ENCODE measurements at places on chromosomes 6 and 20. TPM values are rescaled to one million over a fixed set of nuclear protein-coding genes. Genes with fewer than 3 reads are reported as not detected.

The PRSS35 gene
- total RNA-seq = 0.46 TPM

The GMPR gene
- 14.0 TPM for total RNA-seq

The ZBTB9 gene
- 8.4 TPM for total RNA-seq

The EDN3 gene
- 6.2 TPM for total RNA-seq

The SLA2 gene
- total RNA-seq = 10.4 TPM

The HLA-DQA2 gene
- 8.9 TPM for total RNA-seq

The TINAG gene
- total RNA-seq = not detected

The NRSN1 gene
- total RNA-seq = not detected

The MBOAT1 gene
- total RNA-seq = 12.0 TPM

The ADGRF5 gene
- total RNA-seq = 40.6 TPM

The SNPH gene
- 2.0 TPM for total RNA-seq

The DEFB132 gene
- not detected for total RNA-seq

The PTGIS gene
- 1.3 TPM for total RNA-seq

DNA sequence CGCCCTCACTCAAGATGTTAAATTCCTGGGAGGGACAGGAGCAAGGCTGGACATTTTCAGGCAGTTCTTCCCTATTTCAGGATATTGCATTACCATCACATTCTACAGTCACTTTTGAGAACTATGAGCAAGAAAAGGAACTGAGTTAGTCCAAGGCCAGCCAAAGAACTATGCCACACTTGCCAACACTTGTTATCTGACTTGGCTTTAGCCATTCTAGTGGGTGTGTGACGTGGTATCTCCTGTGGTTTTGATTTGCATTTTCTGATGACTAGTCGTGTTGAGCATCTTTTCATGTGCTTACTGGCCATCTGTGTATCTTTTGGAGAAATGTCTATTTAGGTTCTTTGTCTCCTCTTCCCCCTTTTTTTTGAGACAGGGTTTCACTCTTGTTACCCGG lies 12.0 kb downstream of the XRN2 start:
- peaks cover 9% of the 10 kb centered on the region for H3K4me1 ChIP-seq
- no peak overlapping the region for H3K4me3 ChIP-seq
- no peak for DNase-seq
- peak overlapping the region; percentile 55 for H3K27ac ChIP-seq

DNA sequence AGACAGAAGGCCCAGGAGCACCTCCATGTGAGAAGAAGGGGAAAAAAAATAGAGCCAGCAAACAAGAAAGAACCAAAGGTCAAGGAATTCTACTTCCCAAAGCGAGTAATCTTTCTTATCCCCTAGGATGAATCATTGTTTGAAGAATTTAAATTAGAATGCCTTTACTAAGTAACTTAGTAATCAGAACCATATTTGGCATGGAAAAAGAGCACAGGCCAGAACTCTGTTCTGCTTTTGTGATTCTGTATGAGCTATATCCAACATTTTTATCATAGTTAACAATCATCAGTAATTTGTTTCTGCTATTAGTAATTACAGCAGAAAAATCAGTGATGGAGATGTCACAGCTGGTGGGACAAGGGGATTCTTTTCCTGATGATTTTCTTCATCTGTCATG lies 228.8 kb upstream of the FAM83B start:
- no peak overlapping the region for H3K4me3 ChIP-seq
- DNase-seq = no peak
- H3K27ac ChIP-seq = no peak overlapping the region
- H3K4me1 ChIP-seq = no peaks in the 10 kb centered on the region
- H3K36me3 ChIP-seq = no peaks in the 10 kb centered on the region

GRCh38 chr20:63682384-63683139 lies 13.9 kb upstream of the TNFRSF6B start:
- no peaks in the 10 kb centered on the region for H3K27me3 ChIP-seq
- H3K36me3 ChIP-seq = no peaks in the 10 kb centered on the region
- no peak overlapping the region for H3K4me3 ChIP-seq

GRCh38 chr20:39789411-39789810 lies 827.3 kb downstream of the DHX35 start:
- H3K27me3 ChIP-seq = no peaks in the 10 kb centered on the region
- no peaks in the 10 kb centered on the region for H3K36me3 ChIP-seq
- H3K4me3 ChIP-seq = no peak overlapping the region
- no peaks in the 10 kb centered on the region for H3K4me1 ChIP-seq

GRCh38 chr20:18657575-18657974 lies 69.7 kb downstream of the DTD1 start:
- H3K27ac ChIP-seq = no peak overlapping the region
- no peaks in the 10 kb centered on the region for H3K36me3 ChIP-seq
- no peaks in the 10 kb centered on the region for H3K27me3 ChIP-seq

GRCh38 chr6:44439270-44440045 lies 52.0 kb downstream of the CDC5L start:
- DNase-seq = no peak
- H3K27me3 ChIP-seq = no peaks in the 10 kb centered on the region
- peaks cover 5% of the 10 kb centered on the region for H3K4me1 ChIP-seq
- H3K27ac ChIP-seq = no peak overlapping the region

- H3K27ac ChIP-seq = no peak within 1 kb of the TSS
- peaks cover 62% of the 10 kb centered on the region for H3K27me3 ChIP-seq
- H3K36me3 ChIP-seq = no peaks in the 10 kb centered on the region
- peak; percentile 92 for DNase-seq
- peak within 1 kb of the TSS; percentile 34 for H3K4me3 ChIP-seq
- no peaks in the 10 kb centered on the region for H3K4me1 ChIP-seq
Measured at GRCh38 chr6:149922642-149923326, at the start of gene RAET1G. Gene RAET1G, minus strand, starts transcription at chr6:149923121. Its CDS starts 111 bp downstream, at chr6:149923010.

DNA sequence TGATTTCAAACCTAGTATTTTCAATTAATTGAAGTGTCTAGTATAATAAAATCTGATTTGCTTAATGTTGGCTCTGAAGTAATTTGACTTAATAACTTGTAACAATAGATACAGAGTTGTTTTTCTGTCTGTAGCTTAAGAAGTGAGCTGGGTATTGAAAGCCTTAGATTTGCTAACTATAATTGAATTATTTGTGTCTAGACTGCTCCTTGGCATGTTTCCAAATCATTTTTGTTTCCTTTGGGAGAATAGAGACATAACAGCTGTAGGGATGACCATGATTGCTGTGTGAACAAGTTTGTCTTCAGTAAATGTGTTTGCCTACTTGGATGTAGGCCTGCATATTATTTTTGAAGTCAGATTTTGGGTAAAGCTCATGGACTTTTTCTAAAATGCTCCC lies 115.4 kb downstream of the SCAF8 start:
- H3K4me3 ChIP-seq = no peak overlapping the region
- no peaks in the 10 kb centered on the region for H3K27me3 ChIP-seq
- no peaks in the 10 kb centered on the region for H3K4me1 ChIP-seq
- H3K36me3 ChIP-seq = peaks cover 4% of the 10 kb centered on the region
- no peak overlapping the region for H3K27ac ChIP-seq

GRCh38 chr6:51466427-51466826 lies 621.0 kb downstream of the PKHD1 start:
- H3K36me3 ChIP-seq = no peaks in the 10 kb centered on the region
- no peaks in the 10 kb centered on the region for H3K4me1 ChIP-seq
- H3K27ac ChIP-seq = no peak overlapping the region
- H3K27me3 ChIP-seq = no peaks in the 10 kb centered on the region

GRCh38 chr6:71114544-71114943 lies 157.7 kb upstream of the B3GAT2 start:
- no peak for DNase-seq
- no peak overlapping the region for H3K4me3 ChIP-seq
- no peak overlapping the region for H3K27ac ChIP-seq
- peaks cover 11% of the 10 kb centered on the region for H3K4me1 ChIP-seq
- no peaks in the 10 kb centered on the region for H3K36me3 ChIP-seq

DNA sequence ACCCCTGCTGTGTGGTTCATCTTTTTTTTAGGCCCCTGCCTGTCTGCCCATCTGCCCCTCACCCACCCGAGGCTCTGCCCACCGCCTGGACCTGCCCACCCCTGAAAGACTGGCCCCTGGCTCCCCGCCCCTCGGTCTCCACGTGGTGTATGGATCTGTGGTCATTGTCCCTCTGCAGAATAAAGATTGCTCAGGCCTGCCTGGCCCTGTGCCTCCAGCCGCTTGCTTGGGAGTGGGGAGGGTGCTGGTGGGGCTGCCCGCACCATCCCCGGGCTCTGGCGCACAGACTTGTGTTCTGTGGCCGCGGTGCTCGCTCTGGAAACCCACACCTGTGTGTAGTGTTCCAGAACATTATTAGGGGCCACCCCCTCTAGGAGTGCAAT lies 1.6 kb downstream of the MAP1LC3A start:
- H3K27me3 ChIP-seq = no peaks in the 10 kb centered on the region
- peak overlapping the region; percentile 94 for H3K27ac ChIP-seq
- H3K4me3 ChIP-seq = no peak overlapping the region
- peak; percentile 75 for DNase-seq

DNA sequence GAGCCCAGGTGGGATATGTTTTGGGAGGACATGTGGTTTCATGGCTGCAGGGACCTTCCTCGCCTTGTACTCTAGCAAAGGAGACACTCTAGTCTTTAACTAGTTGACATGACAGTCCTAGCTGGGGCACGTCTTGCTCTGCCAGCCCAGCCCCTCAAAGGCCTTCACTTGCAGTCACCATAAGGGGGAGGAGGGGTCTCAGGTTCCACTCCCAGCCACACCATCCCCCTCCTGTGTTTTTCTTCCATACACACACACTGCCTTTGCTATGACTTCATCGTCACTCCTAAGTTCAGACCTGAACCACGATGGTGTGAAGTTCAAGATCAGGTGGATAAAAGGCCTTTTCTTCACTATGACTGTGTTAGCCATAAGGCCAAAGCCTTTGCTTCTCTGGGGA lies 13.5 kb downstream of the ULBP1 start:
- H3K27me3 ChIP-seq = peaks cover 87% of the 10 kb centered on the region
- no peaks in the 10 kb centered on the region for H3K36me3 ChIP-seq
- no peak overlapping the region for H3K4me3 ChIP-seq
- H3K4me1 ChIP-seq = no peaks in the 10 kb centered on the region
- no peak for DNase-seq

DNA sequence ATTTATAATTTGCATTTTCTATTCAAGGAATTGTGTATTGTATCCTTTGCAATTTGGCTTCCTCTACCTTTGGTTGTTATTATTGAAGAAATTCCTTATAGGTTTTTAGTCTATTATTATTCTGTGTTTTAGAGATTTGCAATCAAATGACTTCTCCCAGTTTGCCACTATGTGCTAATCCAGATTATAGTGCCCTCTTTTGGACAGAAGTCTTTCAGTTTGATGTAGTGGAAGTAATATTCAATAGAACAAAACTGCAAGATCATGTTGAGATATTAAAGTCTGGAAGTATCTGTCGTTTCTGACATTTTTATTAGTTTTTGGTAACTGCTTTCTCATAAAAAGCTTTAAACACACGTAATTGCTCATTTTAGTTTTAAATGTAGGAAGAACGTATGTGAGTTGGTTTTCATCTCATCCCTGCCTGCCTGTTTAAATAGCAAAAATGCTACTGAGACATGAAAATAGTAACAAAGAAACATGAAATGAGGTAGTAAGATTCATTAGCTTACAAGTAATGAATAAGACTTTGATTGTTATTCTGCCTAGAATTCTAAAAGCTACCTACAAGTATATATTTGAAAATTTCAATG lies 72.8 kb downstream of the RTN4IP1 start:
- H3K4me3 ChIP-seq = no peak overlapping the region
- H3K27me3 ChIP-seq = no peaks in the 10 kb centered on the region
- no peaks in the 10 kb centered on the region for H3K4me1 ChIP-seq
- H3K27ac ChIP-seq = no peak overlapping the region
- peaks cover 91% of the 10 kb centered on the region for H3K36me3 ChIP-seq
- DNase-seq = no peak

- no peak for DNase-seq
- H3K4me3 ChIP-seq = peak overlapping the region; percentile 83
- no peak overlapping the region for H3K27ac ChIP-seq
- no peaks in the 10 kb centered on the region for H3K36me3 ChIP-seq
Measured at GRCh38 chr20:2507464-2507863, 1.3 kb downstream of the ZNF343 start.

DNA sequence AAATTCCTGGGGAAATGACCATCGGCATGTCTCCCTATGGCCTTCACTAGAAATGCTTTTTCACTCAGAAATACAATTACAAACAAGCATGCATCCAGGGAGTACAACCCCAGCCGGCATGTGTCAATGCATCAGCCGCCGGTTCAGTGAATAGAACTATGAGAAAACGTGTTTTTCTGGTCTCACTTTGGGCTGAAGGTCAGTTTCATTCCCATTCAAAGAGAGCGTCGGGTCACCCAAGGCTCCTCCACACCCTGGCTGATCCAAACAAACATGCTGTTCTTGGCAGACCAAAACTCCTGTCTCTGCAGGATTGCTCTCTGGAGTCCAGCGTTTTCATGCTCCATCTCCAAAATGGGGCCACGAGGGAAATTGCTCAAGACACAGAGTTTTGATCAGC lies 35.5 kb upstream of the NXT1 start:
- no peak for DNase-seq
- H3K4me3 ChIP-seq = no peak overlapping the region
- H3K4me1 ChIP-seq = no peaks in the 10 kb centered on the region

GRCh38 chr20:16028923-16029322 lies 544.3 kb downstream of the KIF16B start:
- no peak for DNase-seq
- no peak overlapping the region for H3K27ac ChIP-seq
- no peaks in the 10 kb centered on the region for H3K27me3 ChIP-seq

- DNase-seq = no peak
- H3K36me3 ChIP-seq = no peaks in the 10 kb centered on the region
Measured at GRCh38 chr6:150535151-150535804, 64.4 kb upstream of the PLEKHG1 start.

DNA sequence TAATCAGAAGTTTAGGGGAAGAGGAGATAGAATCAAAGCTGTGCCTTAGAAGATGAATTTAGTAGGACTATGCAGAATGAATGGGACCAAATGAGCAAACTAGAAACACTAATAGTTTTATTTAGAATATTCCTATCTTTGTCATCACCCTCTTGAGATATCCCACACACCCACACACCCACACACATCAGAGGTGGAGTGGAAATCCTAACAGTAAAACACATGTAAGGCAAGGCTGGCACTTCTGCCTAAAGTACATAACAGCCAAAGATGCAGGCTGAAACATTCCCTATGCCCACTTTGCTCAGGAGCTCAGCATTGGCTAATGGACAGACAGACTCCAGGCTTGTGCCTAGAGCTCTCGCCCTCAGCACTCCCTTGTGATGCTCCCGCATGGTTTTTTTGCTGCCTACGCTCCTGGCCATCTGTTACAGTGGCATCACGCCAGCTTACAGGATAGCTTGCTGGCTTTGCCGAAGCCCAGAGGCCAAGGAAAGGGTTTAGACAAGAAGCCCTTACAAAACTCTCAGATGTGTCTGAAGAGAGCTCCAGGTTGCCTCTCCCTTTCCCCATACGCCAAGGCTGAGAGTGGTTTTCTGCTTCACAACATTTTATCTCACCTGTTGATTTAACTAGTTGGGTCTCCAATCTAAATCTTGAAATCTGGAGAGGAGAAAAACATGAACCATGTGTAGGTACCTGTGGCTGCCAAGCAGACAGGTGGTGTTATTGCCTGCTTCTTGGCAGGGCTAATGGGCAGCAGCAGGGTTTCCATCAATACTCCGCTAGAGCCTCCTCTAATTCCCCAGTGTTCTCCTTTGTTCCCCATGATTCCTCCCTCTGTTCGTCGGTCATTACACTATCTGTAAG lies 282.6 kb upstream of the ID4 start:
- H3K36me3 ChIP-seq = no peaks in the 10 kb centered on the region
- H3K4me1 ChIP-seq = no peaks in the 10 kb centered on the region
- no peak for DNase-seq
- no peak overlapping the region for H3K27ac ChIP-seq

Measured in spleen (tissue), 13 donors.